ENCODE measurements at places on chromosomes 5 and 9.

DNA sequence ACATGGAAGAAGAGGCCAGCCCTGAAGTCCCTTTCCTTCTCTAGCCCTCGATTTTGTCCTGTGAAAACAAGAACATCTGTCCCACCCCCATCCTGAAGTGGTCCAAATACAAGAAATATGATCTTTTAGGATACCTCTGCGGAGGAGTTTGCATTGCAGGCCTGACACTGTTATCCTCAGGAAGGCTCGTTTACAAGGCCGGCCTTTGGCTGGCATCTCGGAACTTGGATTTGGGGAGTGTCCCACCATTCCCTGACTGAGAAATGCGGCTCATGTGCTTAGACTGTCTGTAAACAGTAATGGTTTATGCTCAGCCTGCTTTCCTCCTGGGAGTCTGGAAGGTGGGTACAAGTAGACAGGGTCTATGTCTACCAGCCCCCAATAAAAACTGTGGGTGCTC lies 26.4 kb downstream of the WHRN start:
- DNase-seq, result no peak

DNA sequence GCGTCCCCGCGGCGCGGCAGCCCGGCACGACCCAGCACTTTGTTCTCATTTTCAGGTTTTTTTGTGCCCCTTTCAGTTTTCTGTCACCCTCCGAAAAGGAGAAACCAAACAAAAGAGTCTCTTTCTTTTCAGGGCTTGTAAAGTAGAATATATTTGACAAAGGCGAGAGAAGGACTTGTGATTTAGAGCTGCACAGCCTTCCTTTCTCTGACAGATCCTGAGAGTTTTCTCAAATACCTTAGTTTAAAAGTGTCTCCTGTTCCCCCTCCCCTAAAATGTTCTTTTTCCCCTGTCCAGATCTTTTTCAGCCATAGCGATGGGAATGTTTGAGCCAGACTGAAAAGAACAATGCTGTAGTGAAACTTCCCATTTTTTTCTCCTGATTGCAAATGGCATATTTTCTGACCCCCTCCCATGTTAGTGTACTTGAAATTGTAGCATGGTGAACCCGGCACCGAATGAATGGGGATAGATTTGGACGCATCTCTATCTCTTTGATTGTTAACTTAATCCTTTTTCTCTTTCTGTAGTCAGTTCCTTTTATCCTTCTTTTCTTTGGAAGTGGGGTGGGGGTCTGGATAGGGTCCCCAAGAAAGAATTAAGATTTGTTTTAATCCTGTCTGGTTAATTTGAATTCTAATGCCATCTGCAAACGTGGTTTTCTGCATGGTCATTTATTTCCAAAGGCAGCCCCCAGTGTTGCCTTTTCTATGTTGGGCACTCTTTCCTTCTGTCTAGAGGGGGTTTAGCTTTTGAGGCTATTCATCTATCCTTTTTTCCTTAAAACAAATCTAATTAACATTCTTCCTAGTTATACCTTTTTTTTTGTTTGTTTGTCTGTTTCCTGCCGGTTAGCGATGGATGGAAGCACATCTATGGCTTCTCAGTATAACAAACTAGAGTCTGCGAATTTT lies 2.2 kb downstream of the ZSWIM6 start:
- DNase-seq, result no peak

- DNase-seq, result no peak
Measured at GRCh38 chr5:172556971-172557461, 84.0 kb upstream of the NEURL1B start.

DNA sequence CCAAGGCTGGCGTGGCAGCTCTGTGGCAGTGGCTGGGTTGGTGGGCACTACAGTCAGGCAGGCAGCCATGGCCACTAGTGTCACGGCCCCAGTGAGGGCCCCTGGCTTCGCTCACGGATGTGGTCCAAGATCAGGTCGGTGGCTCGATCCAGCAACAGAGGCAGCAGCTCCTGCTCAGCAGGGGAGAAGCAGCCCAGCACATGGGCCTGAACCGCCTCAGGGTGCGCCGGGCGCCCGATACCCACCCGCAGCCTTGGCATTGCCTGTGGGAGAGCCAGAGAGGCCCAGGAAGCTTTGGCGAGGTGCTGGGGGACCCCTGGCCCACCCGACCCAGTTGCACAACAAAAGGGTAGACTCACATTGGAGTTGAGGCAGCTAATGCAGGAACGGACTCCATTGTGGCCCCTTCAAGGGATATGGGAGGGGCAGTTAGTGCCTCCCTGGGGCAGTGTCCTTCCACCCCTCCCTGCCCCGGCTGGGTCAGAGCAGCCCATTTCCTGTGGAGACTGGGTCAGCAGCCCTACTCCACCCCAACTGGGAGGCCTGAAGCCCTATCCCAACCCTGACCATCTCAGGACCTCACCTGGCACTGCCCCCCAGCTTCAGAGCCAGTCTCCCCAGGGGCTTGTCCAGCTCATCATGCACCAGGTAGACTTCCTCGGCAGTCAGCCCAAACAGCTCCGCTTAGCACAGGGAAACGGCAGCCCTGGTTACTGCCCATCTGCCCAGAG lies 1.3 kb downstream of the PTRH1 start:
- no peak for DNase-seq

DNA sequence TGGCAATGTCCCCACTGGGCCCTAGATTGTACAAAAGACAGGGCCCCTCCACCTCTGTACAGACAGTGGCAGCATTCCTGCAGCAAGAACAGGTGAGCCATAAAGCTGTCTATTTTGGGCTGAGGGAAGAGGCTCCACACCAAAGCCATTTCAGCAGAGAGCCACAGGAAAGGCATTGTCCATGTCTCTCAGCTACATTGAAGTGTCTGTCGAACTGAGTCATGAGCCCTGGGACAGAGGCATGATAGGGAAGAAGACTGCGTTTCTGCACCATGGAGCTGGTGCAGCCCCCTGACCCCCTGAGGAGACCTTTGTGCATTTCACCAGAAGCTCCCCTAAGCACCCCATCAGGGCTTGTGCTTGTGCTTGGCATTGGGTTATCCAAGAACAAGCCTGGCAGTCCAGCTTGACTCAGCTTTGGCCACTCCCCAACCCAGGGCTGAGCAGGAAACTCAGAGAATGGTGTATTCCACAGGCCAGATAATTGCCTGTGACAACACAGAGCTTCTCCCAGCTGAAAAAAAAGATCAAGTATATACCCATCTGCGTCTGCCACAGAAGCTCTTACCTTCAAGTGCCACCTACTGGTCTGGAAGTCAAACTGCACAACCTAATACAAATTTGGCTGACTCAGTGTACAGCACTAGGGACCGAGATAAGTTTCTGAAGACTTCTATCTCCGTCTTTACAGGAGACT lies 5.9 kb upstream of the FRMD3 start:
- peak; percentile 85 for DNase-seq

- DNase-seq, result peak; percentile 22
Measured at GRCh38 chr5:142109331-142110045, 909 bp downstream of the NDFIP1 start.

GRCh38 chr5:83711982-83712601 lies 8.6 kb downstream of the HAPLN1 start:
- peak; percentile 41 for DNase-seq

- DNase-seq, result no peak
Measured at GRCh38 chr9:36898431-36899020, 135.5 kb downstream of the PAX5 start.

GRCh38 chr9:37619806-37620205 lies 27.4 kb upstream of the TOMM5 start:
- no peak for DNase-seq

DNA sequence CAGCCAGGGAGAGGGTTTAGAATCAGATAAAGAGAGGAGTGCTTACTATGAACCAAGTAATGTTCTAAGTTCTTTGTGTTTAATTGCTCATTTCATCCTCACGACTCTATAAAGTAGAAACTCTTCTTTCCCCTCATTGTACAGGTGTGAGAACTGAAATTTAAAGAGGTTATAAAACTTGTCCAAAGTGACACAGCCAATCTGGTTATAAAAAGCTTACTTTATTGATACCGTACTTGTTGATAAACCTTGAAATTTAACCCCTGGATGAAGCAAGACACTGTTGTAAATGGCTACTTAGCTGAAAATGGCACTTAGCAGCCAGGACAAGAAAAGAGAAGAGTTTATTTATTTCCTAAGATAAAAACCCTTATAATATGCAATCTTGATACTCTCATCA lies 702.4 kb downstream of the KCTD16 start:
- no peak for DNase-seq

- DNase-seq, result no peak
Measured at GRCh38 chr9:89342948-89343347, 24.6 kb downstream of the SECISBP2 start.

GRCh38 chr5:32834251-32834650 lies 123.1 kb downstream of the NPR3 start:
- no peak for DNase-seq

DNA sequence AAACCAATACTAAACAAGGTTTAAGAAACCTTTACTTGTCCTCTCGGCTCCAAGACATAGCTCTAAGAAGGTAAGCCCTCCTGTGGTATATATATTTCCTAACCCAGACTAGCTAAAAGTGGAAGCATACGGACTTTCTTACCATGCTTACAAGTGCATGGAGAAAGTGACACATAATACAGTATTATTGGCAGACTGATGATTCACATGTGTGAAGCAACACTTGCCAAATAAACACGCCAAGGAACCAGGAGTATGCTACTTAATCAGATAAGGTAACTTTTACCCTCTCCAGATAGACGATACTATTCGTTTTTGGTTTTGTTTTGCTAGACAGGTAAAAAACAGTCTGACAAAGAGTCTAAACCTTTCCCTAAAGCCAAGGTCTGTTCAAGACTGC lies 264.1 kb downstream of the MLLT3 start:
- peak; percentile 45 for DNase-seq

DNA sequence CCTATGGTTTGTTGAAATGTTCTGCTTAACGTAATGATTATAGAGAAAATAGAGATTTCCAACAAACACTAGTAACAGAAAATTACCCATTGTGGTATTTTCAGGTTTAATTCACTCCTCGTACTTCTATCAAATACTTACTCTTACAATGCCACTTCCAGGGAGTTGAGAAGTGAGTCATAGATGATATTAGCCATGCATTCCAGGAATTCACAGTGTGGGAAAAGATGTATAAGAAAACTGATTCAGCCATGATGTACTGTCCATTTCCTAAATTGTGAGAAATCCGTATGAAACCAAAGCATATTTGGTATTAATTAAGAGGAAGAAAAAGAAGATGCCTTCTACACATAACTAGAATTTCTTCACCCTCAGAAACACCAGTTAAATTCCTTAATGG lies 1854.6 kb upstream of the WWC1 start:
- DNase-seq, result peak; percentile 71

- DNase-seq, result no peak
Measured at GRCh38 chr9:125428060-125428901, 166.7 kb downstream of the GAPVD1 start.

- DNase-seq, result no peak
Measured at GRCh38 chr5:91397791-91398190, 14.7 kb upstream of the ARRDC3 start.

DNA sequence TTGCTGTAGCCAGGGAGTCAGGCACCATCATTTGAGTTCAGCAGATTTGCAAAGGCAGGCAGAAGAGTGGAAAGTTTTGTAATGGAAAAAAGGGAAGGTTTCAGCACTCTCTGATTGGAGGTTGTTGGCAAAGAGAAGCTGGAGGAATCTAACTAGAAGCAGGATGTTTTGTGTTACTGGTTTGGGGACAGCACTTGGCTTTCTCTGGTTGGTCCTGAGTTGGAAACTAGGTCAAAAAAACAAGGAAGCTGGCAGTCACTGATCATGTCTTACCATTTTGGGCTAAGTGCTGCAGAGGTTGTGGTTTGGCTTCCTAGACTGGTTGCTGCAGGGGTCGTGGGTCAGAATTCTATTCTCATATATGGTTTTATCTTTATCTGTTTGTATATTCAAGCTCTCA lies 189.8 kb downstream of the DRD1 start:
- peak; percentile 64 for DNase-seq

DNA sequence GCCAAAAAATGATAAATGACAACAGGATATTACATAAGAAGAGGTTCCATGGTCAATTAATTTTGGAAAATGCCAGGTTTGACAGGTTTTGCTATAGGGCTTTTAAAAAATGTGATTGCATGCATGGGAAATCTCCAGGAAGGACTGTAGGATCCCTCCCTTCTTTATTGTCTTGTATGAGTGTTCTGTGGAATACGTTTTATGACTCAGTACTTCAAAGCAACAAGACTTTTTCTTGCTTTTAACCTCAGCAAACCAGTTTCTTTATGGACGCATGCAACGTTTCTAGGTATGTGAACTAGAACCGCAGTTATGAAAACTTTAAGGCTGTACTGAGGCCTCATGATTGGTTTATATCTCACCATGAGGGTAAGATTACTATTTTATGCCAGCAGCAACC lies 76.6 kb upstream of the NTRK2 start:
- DNase-seq, result no peak

DNA sequence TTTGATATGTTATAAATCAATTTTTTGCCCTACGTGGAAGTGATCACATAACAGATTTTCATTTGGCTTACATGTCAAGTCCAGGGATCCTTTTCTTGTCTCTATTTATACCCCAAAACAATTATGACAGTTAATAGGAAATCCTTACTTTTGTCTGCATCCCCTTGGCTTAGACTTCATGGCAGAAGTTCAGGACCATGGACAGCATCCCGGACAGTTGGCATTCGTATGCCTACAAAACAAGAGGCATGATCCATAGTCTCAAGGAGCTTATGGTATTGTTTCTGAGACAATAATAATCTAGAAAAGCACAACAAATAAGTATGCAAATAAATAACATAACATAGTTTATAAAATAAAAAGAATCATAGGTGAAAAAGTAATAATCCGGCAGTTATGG lies 214.3 kb upstream of the GRIA1 start:
- peak; percentile 40 for DNase-seq

- DNase-seq, result no peak
Measured at GRCh38 chr5:116153687-116154174, 68.9 kb downstream of the COMMD10 start.

GRCh38 chr5:126376443-126376842 lies 46.8 kb upstream of the GRAMD2B start:
- no peak for DNase-seq

DNA sequence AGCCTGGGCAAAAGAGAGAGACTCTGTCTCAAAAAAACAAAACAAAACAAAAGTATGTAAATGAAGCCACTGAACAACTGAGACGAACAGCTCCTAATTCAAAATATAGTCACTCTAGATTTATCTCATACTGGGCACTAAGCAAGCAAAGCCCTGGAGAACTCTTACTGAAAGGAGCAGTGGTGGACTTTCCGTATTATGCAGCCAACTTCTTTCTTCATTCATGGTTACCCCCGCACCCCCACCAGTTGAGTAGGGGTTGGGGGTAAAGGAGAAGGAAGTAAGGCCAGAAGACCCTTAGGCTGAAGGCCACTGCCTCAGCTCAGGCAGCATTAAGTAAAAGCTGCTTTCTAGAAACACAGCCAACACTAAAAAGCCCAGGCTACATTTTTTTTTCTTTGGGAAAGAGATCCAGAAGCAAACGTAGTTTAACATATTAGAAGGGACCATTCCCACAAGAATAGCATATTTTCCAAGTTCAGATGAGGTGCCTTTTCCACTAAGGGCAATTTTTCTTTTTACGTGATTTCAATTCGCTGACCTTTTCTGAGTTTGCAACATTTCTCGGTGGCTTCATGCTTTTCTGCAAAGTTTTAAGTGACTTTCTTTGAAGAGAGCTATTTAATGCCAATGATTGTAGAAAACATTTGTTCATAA lies 55.3 kb downstream of the MAPKAP1 start:
- DNase-seq, result no peak

- no peak for DNase-seq
Measured at GRCh38 chr9:93267681-93268505, 84.0 kb downstream of the WNK2 start.
